ENCODE measurements at places on chromosomes 7 and 10.

DNA sequence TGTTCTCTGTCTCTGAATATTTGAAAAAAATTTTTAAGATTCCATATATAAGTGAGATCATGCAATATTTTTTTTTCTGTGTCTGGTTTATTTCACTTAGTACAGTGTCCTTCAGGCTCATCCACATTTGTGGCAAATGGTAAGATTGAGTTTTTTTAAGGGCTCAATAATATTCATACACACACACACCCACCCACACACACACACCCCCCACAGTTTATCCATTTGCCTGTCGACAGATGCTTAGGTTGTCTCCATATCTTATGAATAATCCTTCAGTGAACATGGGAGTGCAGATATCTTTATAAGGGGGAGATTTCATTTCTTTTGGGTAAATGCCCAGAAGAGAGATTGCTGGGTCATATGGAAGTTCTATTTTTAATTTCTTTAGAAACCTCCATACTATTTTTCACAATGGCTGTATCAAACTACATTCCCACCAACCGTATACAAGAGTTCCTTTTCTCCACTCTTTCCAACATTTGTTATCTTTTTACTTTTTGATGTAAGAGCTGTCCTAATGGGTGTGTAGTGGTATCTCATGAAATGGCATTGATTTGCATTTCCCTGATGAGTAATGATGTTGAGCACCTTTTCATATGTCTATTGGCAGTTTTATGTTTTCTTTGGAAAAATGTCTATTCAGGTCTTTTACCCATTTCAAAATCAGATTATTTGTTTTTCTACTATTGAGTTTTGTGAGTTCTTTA, 35.0 kb downstream of the AUTS2 start:
- DNase-seq, result peak; percentile 50

- DNase-seq, result peak; percentile 74
These were observed 456 bp upstream of the ACHE start for GRCh38 chr7:100895956-100896731.

- DNase-seq, result no peak
These were observed 297.6 kb downstream of the GPAM start for GRCh38 chr10:111885919-111886318.

DNA sequence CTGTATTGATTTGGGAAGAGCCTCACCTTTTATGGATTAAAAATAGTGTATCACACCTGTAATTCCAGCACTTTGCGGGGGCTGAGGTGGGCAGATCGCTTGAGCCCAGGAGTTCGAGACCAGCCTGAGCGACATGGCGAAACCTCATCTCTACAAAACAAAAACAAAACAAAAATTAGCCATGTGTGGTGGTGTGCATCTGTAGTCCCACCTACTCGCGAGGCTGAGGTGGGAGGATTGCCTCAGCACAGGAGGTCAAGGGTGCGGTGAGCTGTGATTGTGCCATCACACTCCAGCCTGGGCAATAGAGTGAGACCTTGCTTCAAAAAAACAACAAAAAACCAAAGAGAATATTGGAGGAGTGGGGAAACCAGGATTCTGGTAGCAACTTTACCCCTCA, 79.6 kb downstream of the LRMDA start:
- no peak for DNase-seq

GRCh38 chr10:62183442-62183841, 85.2 kb downstream of the RTKN2 start:
- DNase-seq, result no peak

- DNase-seq, result no peak
These were observed 151.2 kb downstream of the MPP7 start for GRCh38 chr10:28151636-28152035.

GRCh38 chr7:111392294-111392693, 170.0 kb downstream of the IMMP2L start:
- no peak for DNase-seq

GRCh38 chr10:78309536-78310237, 276.0 kb downstream of the RPS24 start:
- DNase-seq, result no peak

- DNase-seq, result no peak
These were observed 4.7 kb downstream of the ZNF273 start for GRCh38 chr7:64907641-64908326.

GRCh38 chr7:100678291-100678984, 4.9 kb downstream of the GNB2 start:
- no peak for DNase-seq

DNA sequence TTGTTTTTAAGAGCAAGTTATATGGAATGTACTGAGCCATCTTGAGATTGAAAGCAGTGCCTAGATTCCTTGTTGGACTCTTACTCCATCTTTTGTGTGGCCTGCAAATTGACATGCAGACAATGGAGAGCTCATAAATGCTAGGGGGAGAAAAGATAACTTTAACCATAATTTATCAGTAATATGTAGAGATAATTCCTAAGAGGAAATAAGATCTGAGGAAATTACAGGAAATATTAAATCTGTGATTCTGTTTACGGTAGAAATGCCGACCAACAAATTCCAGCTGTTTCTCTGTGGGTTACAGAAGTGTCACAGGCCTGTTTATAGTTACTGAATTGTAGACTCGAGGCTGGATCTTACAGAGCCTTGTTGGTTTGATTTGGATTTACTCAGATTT, 348.0 kb downstream of the SUGCT start:
- DNase-seq, result no peak

Data from NCI-H2171 treated with DMSO at 0.1 percent for 48 hours (cell line).